Activated CD4-positive, alpha-beta T cell treated with anti-CD3 and anti-CD28 coated beads for 4 hours (primary cell): ENCODE measurements at places on chromosomes 7 and 10.

DNA sequence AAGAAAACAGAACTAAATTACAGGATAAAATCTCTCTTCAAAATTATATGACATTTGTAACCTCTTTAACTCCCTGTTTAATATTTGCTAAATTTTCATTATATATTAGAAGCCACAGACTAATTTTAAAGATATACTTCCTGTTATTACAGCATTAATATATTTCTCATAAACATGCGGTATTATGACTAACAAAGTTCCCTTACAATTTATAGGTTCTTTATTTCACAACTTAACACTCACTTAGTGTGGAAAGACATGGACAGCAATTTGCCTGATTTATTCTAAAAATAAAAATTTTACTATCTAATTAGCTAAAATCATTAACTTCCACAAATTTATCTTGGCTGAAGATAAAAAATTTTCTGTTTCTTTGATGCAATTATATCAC, 29.0 kb downstream of the CTNNA3 start:
- no peak for DNase-seq

GRCh38 chr10:113261611-113262091, 291.2 kb upstream of the HABP2 start:
- DNase-seq = no peak

GRCh38 chr7:92685136-92686042, 95.2 kb upstream of the FAM133B start:
- DNase-seq = peak; percentile 61

GRCh38 chr10:48670978-48671913, 13.4 kb upstream of the WDFY4 start:
- no peak for DNase-seq

- no peak for DNase-seq
These were observed 29.8 kb downstream of the NDUFB2 start for GRCh38 chr7:140726281-140726680.

- no peak for DNase-seq
These were observed 23.0 kb downstream of the ADGRA1 start for GRCh38 chr10:133110609-133111275.

DNA sequence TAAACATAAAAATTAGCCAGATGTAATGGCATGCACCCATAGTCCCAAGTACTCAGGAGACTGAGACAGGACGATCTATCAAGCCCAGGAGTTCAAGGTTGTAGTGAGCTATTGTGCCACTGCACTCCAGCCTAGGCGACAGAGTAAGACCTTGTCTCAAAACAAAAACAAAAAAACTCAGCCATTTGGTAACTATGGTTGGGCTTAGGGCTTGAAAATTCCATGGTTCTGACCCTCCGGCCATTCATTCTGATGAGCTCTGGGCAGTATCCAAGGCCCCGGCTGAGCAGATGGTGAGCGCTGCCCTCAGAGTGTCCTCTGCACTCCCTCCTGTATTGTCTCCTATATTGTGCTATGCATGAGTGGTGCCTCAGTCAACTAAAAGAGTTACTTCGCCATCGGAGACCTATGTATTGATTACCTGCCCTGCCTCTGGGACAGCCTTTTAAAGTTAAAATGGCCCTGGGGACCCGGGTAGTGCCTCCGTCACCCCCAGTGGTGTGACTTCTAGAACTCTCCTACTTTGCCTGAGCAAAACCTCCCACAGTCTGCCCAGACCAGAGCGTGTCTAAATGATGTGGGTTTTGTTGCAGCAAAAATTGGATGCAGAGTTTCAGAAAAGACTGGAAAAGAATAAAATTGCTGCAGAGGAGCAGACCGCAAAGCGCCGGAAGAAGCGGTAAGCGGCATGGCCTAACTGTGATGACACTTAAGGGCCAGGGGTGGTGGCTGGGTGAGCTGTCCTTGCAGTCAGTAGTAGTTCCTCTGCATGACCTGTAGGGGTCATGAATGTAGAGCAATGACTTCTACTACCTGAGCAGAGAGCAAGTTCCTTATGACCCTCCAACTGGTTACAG, 8.1 kb downstream of the PRKRIP1 start:
- peak; percentile 51 for DNase-seq
